ENCODE measurements at places on chromosomes 4 and X.

- DNase-seq: peak; percentile 75
These were observed 8.9 kb upstream of the RENBP start for GRCh38 chrX:153953342-153953830.

DNA sequence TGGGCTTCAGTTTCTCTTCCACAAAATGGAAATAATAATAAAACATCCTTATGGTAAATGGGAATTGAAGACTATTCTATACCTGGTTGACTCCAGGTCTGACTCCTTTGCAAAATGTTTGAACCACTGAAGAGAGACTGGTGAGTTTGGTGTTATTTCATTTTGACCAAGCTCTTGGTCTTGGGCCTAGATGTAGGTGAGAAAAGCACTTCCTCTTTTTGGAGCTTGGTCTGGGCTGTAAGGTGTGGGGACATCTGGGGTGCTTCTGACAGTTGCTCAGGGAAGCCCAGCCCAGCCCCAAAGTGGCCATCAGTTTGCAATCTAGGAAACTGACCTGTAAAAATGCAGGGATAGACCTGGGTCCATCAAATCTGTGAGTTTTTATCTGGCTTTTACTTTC lies 26.8 kb upstream of the SOD3 start:
- DNase-seq: no peak

GRCh38 chr4:2767705-2768074 lies 11.6 kb upstream of the TNIP2 start:
- DNase-seq: no peak

DNA sequence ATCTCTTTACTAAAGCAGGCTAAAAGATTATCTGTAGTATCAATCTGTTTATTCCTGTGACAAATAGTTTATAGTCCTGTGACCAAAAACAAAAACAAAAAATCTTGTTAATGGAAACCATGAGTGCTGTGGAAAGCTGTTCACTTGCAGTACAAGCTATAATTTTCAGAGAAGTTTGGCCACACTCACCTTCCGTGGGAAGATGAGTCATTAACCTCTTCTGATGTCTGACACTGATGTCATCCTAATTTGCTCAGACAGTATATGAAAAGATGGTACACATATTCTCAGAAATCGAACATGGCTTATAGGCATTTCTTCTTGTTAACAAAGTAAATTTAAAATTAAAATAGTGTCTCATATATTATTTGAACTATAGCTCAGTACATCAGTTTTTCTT lies 19.9 kb upstream of the ENPP6 start:
- DNase-seq: no peak

- no peak for DNase-seq
These were observed 5.2 kb upstream of the BMP15 start for GRCh38 chrX:50905334-50905733.

Measured in NCI-H2107 (cell line).